ENCODE measurements at places on chromosomes 16 and 17.
A peak's percentile ranks its signal among the peaks of the same experiment; 100 is the strongest.

GRCh38 chr17:62388856-62389255, 8.5 kb downstream of the EFCAB3 start:
- DNase-seq, result no peak

- no peak for DNase-seq
Observed at GRCh38 chr17:27733773-27734172, 66.6 kb downstream of the NOS2 start.

- DNase-seq, result no peak
Observed at GRCh38 chr16:1125471-1125870, 27.4 kb upstream of the CACNA1H start.

DNA sequence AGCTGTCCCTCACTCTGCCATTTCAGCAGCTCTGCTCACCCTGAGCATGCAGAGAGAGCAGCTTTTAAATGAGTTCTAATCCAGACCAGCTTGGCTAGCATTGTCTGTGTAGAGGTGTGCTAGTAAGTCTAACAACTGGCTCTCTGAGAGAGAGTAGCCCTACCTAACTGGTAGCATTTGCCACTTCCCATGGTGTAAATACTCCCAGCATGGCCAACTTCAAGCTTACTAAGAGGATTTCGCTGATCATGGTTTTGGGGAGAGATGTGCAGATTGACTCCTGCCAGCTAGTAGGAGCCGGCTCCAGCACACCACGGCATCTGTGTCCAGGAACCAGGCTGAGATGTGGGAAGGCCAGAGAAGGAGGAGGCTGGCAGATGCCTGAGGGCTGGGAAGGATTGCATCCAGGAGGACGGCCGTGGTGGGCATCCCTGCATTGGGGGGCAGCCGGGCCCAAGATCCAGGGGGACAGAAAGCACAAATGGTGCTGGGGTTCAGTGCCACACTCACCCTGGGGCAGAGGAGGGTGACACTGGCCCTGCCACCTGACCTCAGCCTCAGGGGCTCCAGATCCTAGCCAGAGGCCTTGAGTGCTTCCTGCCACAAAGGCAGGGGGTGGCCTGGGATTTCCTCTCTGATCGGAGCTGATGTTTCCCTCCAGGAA, 394.9 kb upstream of the TNRC6C start:
- no peak for DNase-seq

GRCh38 chr17:72176516-72176851, 55.7 kb downstream of the SOX9 start:
- no peak for DNase-seq

GRCh38 chr16:4460936-4461249, 13.5 kb downstream of the NMRAL1 start:
- no peak for DNase-seq

DNA sequence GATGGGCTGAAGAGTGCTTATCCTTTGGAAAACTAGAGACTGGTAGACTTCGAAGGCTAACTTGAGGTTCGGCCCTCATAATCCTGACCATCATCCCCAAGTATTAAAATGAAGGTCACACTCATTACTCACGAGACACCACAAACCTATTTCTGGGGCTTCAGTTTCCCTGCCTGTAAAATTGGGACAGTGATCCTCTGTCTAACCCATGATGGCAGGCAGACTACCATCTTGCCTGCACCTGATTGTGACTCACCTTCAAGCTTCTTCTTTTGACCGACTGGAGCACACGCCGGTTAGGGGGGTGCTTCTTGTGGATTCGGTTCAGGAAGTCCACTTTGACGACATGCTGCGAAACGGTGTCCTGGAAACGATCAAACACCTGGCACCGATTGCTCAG, 14.2 kb upstream of the DHRS13 start:
- no peak for DNase-seq

DNA sequence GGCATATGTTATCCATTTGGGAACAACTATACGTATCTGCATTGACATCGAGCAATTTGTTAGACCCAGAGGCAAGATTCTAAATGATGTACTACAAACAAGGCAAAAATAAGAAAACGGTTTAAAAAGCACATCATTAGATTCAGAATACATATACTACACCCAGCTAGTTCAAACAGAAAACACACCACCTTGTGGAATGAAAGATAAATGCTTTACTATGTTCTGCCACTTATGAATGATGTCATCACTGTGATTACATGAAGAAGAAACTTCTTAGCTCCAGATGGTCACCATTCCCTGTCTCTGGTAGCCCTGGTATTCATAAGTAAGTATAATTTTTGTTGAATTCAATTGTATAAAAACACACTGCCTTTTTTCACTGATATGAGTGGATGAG, 7.8 kb downstream of the NACA2 start:
- DNase-seq, result peak; percentile 60

- DNase-seq, result no peak
Observed at GRCh38 chr16:23506606-23506994, 3.7 kb downstream of the GGA2 start.

DNA sequence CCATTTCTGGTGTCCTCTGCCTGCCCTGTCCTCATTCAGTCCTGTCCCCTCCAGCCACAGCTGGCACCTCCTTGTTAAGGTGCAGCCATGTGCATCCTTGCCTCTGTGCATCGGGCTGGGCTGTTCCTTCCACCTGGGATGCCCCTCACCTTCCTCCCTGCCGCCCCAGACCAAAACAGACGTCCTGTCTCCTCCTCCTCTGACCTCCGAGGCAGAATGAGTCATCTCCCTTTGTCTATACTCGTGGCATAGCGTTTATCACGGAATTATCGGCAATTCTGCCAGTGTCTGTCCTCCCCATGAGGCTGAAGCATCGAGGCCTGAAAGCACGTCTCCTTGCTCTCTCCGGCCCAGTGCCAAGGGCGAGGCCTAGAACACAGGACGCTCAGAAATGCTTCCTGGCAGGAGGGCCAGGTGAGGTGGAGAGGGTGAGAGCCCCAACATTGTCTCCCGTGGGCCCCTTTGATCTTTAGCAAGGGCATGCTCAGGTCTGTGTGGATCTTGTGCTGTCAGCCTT, 4.6 kb downstream of the RAI1 start:
- DNase-seq, result peak; percentile 59

- no peak for DNase-seq
Observed at GRCh38 chr17:51803161-51803560, 355.4 kb downstream of the CA10 start.

DNA sequence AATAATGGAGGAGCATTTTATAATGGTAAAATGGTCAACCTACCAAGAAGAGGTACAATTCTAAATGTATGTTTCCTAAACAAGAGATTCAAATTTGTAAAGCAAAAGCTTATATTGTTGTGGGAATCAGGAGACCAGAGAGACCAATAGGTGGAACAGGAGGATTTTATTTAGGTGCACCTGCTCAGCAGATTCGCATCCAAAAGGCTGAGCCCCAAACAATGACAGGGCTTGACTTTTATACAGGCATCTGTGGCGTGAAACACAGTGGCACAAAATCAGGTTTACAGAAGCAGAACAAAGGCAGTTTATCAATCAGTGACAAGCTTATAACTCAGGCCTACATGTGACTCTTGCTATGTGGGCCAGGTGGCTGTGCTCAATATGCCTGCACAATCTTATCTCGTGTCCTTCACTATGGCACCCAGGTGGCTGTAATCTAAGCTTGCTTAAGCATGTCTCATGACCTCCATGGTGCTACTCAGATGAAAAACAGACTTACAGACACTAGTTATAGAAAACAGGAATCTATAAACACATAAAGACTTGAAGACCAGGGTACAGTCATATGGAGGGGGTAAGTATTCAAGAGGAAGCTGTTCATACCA, 780.2 kb upstream of the CA10 start:
- no peak for DNase-seq

GRCh38 chr16:60463986-60464385, 1572.3 kb downstream of the CDH8 start:
- DNase-seq, result no peak

GRCh38 chr16:77435272-77435820, 512 bp upstream of the ADAMTS18 start:
- DNase-seq, result no peak

GRCh38 chr16:85923153-85924021, 24.4 kb downstream of the IRF8 start:
- DNase-seq, result no peak

GRCh38 chr16:61987474-61988012, 48.7 kb downstream of the CDH8 start:
- no peak for DNase-seq

DNA sequence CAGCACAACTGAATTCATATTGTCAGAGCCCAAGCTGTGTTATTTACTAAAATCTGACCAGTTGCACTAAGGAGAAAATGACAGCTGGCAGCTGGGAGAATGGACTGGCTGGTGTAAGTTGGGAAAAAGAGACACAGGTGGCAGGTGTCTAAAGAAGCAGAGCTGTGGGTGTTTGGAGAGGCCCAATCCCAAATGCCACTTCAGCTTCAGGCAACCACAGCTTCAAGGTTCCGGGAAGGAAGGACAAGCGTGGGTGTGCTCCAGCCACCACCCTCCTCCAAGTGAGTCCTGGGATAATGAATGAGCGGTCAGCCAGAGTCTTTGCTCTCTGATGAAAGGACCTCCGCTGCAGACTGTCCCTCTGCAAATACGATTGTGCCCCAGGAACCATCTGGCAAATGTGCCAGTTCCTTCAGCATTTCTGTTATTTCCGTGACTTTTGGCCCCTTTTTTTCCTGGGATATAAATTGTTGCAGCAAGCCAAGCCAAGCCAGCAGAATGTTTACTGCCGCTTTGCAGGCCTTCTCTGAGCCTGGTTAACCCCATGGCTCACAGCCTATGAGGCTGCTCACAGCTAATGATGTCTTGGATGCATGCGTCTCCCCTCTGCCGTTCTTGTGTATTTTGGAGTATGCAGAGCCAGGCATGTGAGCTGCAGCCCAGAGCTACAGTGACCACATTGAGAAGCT, 9.5 kb upstream of the RHBDL3 start:
- no peak for DNase-seq

DNA sequence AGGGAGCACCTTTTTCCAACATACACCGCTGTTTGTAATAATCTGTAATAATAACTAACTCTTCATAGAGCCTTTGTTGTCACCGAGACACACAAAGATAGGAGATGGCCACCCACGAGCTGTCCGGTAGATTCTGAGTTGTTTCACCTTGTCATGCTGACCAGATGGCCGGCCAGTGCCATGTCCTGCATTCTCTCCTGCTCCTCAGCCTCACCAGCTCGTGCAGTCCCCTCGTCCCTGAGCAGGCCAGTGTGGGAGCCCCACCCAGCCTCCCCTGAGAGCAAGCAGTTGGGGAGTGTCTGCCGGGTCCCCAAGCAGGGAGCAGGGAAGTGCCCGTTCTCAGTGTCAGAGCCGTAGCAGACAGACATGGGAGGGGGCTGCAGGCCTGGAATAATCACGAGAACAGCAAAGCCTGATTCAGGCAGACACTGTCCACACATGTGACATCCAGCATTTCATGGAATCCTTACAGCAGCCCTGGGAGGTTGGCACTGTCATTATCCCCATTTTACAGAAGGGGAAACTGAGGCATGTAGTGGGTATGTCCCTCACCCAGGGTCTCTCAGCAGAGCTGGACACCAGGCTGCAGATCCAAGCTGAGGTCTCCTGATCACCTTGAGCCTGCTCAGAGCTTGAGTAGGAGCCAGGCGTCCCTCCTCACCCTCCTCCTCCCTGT, 178.5 kb upstream of the CIBAR2 start:
- DNase-seq, result no peak

- no peak for DNase-seq
Observed at GRCh38 chr17:45398800-45399199, 33.9 kb downstream of the ARHGAP27 start.

DNA sequence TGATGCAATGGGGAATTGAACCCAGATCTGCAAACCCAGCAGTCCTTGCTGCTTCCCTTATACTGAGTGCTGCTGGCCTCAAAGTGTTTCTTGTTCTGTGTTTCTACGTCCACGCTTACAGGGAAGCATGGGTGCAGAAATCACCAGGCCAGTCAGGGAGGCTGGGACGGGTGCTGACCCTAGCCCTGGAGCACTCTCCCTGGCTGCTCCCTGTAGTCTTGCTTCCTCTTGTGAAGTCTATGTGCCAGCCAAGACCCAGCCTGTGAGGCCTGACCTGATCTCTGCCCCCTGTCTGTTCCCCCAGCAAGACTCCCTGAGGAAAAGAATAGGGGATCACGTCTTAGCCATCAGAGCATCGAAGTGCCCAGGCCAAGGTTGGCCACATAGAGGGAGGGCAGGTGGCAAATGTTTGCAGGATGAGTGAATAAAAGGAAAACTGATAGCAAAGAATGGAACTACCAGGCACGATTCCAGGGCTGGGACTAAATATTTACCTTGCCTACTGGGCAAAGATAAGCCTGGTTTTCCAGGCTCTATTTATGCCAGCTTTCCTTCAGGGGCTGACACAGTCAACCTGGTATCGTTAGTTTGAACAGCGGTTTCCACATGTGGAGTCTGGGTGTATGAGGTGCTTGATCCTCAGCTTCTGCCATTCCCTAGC, 41.2 kb upstream of the RHOT1 start:
- no peak for DNase-seq

- DNase-seq, result no peak
Observed at GRCh38 chr17:31095236-31096105, 694 bp downstream of the NF1 start.

GRCh38 chr17:44374306-44375195, 10.9 kb upstream of the FAM171A2 start:
- no peak for DNase-seq

DNA sequence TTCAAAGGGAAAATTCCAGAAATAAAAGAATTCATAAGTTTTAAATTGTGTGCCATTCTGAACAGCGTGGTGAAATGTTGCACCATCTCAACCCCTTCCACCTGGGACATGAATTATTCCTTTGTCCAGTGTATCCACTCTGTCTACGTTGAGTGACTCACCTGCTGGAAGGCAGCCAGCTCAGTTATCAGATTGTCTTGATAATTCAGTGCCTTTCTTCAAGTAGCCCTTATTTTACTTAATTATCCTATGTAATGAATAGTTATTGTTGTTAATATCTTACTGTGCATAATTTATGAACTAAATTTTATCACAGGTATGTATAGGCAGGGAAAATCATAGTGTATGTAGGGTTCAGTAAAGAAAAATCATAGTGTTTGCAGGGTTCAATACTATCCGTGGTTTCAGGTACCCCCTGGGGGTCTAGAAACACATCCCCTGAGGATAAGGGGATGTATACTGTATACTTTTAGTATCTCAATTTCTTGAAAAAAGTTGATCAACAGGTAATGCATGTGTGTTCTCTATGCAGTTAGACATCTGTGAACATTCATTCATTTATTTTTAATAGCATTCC, 7.7 kb upstream of the PCTP start:
- no peak for DNase-seq

DNA sequence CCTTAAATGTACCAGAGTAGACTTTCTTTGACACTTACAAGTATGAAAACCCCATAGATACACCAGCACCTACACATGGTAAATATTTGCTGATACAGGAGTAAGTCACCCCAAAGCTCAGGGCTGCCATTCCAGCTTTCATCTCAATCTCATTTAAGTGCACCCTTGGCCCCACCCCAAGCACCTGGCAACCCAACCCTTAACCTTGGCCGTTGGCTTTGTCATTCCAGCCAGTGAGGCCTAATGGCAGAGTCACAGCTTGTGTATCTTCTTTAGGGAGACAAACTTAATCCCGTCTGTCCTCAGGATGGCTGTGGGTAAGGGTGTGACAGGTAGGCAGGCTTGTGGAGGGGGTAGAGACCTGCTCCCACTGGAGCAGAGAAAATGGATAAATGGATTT, 31.5 kb upstream of the TMEM220 start:
- no peak for DNase-seq

GRCh38 chr16:53546988-53547391, 44.0 kb upstream of the AKTIP start:
- no peak for DNase-seq

- no peak for DNase-seq
Observed at GRCh38 chr16:48393485-48394354, 8.5 kb upstream of the SIAH1 start.

Measured in amniotic stem cell (primary cell).